Thoracic aorta (tissue), 2 donors: ENCODE measurements at places on chromosomes 1 and 21. TPM values are rescaled to one million over a fixed set of nuclear protein-coding genes. Genes with fewer than 3 reads are reported as not detected.

The S100A14 gene
- 4.9 TPM for total RNA-seq

The CAMK1G gene
- total RNA-seq: not detected

The FAM72A gene
- 4.9 TPM for total RNA-seq

The NUF2 gene
- total RNA-seq: not detected

The S100A9 gene
- total RNA-seq: 138 TPM

The PPM1J gene
- total RNA-seq: 2.3 TPM

The RNF187 gene
- 70.1 TPM for total RNA-seq

The FCRL6 gene
- total RNA-seq: not detected

The TCHH gene
- total RNA-seq: 0.49 TPM

The PTAFR gene
- 9.2 TPM for total RNA-seq

The STIL gene
- total RNA-seq: 1.1 TPM

The WNT4 gene
- not detected for total RNA-seq

The MINDY1 gene
- total RNA-seq: 28.3 TPM

The YBEY gene
- 5.1 TPM for total RNA-seq

The AIM2 gene
- total RNA-seq: 3.4 TPM

The ATAD3C gene
- 0.27 TPM for total RNA-seq

The FBXO2 gene
- total RNA-seq: 3.8 TPM

GRCh38 chr1:17524645-17525044 is 14.9 kb upstream of the ARHGEF10L start:
- no peak for DNase-seq

DNA sequence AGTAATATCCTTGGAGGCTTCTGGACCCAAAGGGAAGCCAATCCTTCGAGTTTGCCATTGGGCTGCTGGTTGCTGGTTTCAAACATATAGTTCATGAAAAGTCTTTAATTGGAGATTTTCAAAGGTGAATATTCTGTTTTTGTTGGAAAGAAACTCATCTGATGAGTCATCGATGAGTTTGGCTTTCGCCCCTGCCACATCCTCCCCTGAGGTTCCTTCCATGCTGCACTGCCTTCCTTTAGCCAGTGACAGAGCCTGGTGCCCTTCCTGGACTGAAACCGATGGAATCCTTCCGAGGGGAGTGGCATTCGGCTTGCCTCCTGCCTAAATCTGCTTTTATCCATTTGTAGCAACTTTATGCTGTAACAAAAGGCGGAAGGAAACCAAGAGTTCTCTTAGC is 550.0 kb downstream of the KIF26B start:
- no peak for DNase-seq

DNA sequence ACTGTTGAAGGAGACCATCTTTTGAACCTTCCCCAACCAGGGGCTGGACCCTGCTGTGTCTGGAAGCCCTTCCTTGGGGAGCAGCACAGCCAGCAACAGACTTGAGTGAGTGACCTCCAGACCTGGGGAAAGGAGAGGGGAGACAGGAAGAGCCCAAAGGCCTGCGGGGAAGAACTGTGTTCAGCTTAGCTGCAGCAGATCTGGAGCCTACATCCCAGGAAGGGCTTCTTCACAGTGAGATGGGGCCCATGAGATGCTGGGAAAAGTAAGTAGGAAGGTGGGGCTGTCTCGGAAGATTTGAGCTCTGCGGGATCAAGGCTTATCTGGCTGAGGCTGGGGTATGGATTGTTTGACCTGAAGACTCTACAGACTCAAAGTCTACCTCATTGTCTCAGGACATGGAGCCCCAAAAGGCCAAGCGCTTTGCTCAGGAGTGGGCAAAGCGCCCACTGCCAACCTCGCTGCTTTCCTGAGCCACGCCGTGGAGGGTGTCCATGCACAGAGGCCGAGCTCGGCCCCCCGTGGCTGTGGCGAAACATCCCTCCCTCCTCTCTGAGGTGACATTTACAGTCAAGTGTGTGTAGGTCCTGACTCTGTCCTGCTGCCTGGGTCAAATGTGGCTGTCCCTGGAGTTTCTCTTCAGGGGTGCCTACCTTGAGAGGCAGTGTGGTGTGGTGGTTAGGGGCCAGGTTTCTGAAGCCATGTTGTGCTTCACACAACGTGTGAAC is 24.5 kb downstream of the SPOCD1 start:
- DNase-seq: no peak

GRCh38 chr1:208101661-208102431 is 142.3 kb downstream of the PLXNA2 start:
- DNase-seq: no peak

- DNase-seq: no peak
Observed at GRCh38 chr1:22428672-22429071, 23.0 kb upstream of the ZBTB40 start.

DNA sequence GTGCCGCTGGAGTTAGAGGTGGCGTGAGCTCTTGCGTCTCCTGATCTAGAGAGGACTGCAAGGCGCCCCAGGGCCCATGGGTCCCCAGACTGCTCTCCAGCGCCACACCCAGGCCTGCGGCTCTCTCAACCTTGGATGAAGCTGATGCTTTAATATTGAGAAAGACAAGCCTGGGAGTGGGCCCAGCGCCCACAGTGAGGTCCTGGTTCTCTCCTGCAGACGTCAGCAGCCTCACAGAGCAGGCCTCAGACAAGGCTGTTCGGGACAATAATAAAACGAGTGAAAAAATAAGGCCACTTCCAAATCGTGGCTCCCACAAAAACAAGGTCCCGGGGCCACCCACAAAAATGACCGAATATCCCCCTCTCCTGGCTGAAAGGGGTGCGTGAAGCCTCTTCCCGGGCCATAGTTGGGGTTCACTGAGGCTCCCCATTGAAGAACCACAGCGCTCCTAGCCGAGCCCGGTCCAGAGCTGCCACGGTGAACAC is 6.0 kb upstream of the DNMT3L start:
- DNase-seq: no peak

DNA sequence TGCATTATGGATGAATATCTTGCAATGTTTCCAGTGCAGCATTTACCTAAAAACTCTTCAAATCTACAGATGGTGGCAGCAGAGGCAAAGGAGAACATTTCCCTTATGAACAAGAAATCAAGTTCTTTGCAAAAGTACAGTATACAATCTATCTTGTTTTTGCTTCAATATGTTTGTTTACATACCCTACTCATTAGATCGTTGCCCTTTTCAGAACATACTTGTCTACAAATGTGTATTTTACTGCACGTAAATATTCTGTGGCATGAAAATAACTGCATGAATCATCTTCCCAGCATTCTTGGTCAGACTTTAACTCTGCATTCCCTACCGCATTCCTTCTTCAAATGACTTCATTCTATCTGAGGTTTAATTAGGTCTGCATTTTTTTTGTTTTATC is 212.7 kb downstream of the ZP4 start:
- DNase-seq: no peak

GRCh38 chr1:244614113-244614836 is 38.7 kb upstream of the DESI2 start:
- DNase-seq: no peak

- no peak for DNase-seq
Observed at GRCh38 chr1:10745383-10745782, 51.1 kb downstream of the CASZ1 start.

DNA sequence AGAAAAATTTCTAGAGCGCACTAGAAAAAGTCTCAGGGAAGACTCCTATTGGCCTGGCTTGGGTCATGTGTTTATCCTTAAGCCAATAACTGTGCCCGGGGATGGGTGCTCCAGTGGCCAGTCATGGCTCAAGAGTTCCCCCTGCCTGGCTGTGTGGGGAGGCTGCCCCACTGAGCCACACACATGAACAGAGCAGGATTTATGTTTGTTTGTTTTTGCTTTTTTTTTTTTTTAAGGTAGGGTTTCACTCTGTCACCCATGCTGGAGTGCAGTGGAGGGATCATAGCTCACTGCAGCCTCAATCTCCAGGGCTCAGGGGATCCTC is 21.8 kb downstream of the EDN2 start:
- DNase-seq: no peak

- DNase-seq: no peak
Observed at GRCh38 chr1:6917067-6917466, 131.8 kb downstream of the CAMTA1 start.

DNA sequence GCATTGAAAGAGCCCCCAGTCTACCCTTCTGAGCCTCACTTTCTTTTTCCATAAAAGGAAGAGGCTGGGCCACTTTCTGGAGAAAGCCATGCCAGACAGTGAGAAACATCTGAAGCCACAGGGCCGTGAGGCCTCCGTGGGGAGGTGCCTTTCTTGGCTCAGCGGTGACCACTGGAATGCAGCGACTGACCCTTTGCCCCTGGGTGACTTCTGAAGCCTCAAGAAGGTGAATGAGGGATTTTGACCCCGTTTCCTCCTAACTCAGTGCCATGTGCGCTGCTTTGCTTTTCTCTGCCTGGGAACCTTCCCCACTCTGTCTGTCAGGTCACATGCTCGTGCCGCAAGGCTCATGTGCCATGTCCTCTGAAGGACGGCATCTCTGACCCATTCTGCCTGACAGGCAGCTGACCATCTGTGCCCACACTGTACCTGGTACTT is 44.7 kb upstream of the A3GALT2 start:
- no peak for DNase-seq

GRCh38 chr1:8712413-8713231 is 104.8 kb downstream of the RERE start:
- no peak for DNase-seq

- no peak for DNase-seq
Observed at GRCh38 chr1:46948629-46949416, 7.5 kb upstream of the CYP4A11 start.

GRCh38 chr21:45013260-45013841 is 61.0 kb upstream of the ADARB1 start:
- no peak for DNase-seq

- no peak for DNase-seq
Observed at GRCh38 chr1:231611851-231612250, 14.7 kb upstream of the DISC1 start.

DNA sequence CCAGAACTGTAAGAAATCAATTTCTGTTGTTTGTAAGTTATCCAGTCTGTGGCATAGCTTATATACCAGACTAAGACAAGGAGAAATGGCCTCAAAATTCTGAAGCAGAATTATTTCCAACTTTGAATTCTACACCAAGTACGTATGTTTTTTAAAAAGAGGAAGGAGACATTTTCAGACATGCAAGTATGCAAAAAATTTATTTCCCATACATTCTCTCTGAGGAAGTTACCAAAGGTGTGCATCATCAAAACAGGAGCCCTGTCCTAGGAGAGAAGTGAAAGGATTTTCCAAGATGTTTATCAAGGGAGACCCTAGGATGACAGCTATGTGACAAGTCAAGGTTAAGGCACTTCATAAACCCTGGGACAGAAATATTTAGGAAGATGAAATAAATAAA is 49.3 kb upstream of the RABGAP1L start:
- DNase-seq: no peak

GRCh38 chr1:155128755-155129473 is 1.2 kb downstream of the EFNA1 start:
- DNase-seq: no peak

DNA sequence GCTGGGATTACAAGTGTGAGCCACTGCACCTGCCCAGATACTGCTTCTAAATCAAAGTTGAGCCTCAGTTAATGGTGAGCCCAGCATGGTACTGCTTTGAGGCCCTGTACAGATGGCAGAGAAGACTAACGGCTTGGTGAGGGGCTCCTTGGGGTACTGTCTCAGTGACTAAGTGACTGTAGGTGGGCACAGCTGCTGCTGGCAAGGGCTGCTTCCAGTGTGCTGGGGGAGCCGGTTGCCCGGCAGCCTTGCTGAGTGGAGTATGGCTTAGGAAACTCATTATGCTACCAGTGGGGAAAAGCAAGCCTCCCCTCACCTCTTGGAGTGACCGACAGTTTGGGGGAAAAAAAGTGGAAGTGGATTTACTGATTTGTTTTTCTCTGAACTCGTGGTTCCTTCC is 23.6 kb upstream of the ARHGEF10L start:
- no peak for DNase-seq

- DNase-seq: no peak
Observed at GRCh38 chr1:31300193-31300592, 3.4 kb downstream of the ZCCHC17 start.

DNA sequence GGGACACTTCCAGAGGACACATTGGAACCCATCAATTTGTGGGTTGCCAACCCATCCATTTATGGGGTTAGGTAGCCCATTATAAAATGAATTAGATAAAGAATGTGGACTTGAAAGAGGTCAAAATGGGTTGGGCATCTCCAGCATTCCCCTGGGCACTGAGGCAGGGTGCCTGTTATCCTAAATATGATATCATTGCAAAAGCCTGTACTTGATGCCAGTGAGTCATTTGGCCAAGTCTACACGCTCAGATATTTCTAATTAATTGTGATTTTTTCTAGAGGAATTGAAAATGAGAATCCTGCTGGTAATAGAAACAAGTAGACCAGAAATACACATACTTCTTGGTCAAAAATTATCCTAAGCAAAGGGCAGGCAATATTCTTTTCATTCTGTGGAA is 21.9 kb upstream of the NBL1 start:
- no peak for DNase-seq

DNA sequence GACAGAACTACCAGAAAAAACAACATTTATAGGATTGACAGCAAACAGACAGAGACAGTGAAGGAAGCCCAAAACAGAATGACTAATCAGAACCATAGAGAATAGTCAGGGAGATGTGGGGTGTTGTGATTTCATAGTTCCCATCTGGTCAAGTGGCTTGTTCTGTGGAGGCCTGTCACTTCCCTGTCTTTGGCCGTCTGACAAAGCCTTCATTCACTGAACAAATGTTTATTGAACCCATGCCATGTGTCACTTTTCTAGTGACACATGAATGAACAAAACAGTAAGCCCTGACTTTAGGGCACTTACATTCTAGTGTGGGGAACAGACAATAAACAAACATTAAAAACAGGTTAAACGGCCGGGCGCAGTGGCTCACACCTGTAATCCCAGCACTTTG is 3.2 kb upstream of the SRRM1 start:
- DNase-seq: no peak

DNA sequence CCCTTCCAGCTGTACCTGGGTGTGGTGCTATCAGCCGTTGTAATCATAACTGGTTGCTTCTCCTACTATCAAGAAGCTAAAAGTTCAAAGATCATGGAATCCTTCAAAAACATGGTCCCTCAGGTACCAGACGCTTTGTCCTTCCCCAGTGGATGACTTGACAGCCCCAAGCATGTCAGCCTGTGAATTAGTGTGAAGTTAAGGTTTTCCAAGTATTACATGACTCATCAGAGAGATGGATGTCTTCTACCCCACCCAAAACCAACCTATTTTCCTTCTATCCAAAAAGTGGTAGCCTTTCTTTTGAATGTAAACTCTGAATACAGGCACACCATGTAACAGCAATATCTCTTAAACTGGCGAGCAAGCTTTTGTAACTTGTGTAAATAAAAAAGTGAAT is 15.1 kb downstream of the ATP1A1 start:
- DNase-seq: no peak

- DNase-seq: no peak
Observed at GRCh38 chr1:19262047-19262446, 10.4 kb downstream of the MRTO4 start.

- no peak for DNase-seq
Observed at GRCh38 chr1:214989341-214989740, 93.2 kb upstream of the KCNK2 start.

GRCh38 chr1:66931590-66931989 is 6.8 kb downstream of the MIER1 start:
- DNase-seq: no peak
